Suprapubic skin (tissue), 4 donors: ENCODE measurements at places on chromosomes 7 and 10. TPM values are rescaled to one million over a fixed set of nuclear protein-coding genes. Genes with fewer than 3 reads are reported as not detected.

The ZNF716 gene
- not detected for total RNA-seq

The CAMK2B gene
- total RNA-seq: 5.1 TPM

The H2AZ2 gene
- total RNA-seq: 85.2 TPM

The C7orf57 gene
- not detected for total RNA-seq

The CALML5 gene
- total RNA-seq: 2,672 TPM
